ENCODE measurements at places on chromosomes 6 and 20.
A peak's percentile ranks its signal among the peaks of the same experiment; 100 is the strongest.

DNA sequence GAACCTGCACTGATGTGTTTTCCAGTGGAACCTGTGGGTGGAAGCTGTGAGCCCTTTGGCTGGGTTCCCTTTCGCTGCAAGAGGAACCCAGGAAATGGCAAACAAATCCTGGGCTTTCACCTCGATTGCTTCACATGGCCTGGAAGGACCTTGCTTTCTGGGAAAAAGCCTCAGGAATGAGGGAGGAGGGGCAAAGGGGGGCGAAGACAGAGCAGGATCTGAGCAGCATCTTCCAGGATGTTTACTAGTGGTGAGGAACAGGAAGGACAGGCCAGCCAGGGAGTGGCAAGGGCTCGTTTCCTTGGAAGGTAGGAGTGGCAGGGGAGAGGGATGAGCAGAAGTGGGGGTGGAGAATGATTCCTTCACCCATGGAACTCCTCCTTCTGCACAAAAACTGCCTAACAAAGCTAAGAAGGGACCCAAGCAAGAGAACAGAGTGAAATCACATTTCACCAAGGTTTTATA is 5.9 kb downstream of the SLC2A10 start:
- DNase-seq: peak; percentile 40
- no peaks in the 10 kb centered on the region for H3K27me3 ChIP-seq
- H3K4me3 ChIP-seq: no peak overlapping the region
- H3K27ac ChIP-seq: peak overlapping the region; percentile 23
- no peaks in the 10 kb centered on the region for H3K36me3 ChIP-seq

DNA sequence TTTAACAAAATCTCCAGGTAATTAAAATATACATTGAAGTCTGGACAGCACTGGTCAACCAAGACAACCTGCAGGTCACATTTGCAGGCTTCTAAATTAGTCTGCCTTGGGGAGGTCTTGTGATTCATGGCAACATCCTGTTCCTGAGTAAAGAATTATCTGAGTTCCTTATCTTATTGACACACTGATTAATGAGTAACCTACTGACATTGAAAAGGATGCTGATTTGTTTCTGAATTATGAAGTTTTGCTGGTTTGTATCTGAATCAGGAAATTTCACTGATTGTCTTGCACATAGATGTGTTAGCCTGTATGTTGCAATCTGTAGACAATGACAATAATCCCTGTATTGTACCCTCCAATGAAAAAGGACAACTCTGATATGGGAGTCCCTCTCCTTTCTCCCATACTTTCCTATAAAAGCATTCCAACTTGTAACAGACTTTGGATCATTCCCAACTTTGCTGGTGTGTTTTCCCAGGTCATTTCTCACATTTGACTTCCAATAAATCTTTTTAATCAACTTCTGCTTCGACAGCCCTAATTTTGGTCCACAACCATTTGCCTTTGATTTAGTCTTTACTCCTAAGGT is 80.0 kb downstream of the LAMP5 start:
- no peak overlapping the region for H3K4me3 ChIP-seq
- no peaks in the 10 kb centered on the region for H3K27me3 ChIP-seq
- H3K27ac ChIP-seq: no peak overlapping the region
- no peak for DNase-seq

DNA sequence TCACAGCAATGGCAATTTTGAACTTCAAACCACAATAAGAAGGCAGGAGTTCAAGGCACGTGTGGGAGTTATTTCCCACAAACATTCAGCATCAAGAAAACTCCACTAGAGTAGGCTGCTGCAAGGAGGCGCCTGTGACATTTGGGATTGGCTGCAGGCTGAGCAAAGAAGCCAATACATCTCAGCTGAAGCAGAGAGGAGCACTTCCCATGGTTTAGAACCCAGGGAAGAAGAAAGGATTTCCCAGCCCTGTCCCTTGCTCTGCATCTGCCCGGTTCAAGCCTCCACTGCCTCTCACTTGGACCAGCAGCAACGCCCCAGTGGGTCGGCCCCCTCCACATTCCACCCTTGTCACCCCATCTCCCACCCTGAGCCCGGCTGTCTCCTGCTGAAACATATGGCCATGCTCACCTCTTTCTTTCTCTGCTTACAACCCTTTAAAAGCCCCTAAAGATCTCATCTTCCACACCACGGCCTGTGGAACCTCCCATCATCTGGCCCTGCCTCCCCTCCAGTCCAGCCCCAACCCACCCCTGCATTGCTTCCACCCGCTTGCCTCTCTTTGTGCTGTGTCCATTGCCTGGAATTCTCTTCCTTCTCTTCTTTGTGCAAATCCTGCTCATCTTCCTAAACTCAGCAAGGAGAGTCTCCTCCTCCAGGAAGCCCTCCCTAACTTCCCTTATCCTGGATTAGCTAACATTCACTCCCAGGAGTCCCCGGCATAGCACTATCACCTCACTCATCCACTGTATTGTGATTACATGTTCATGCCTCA is 128.3 kb downstream of the ANKRD60 start:
- no peak for DNase-seq
- H3K4me3 ChIP-seq: no peak overlapping the region
- no peaks in the 10 kb centered on the region for H3K36me3 ChIP-seq
- no peak overlapping the region for H3K27ac ChIP-seq

DNA sequence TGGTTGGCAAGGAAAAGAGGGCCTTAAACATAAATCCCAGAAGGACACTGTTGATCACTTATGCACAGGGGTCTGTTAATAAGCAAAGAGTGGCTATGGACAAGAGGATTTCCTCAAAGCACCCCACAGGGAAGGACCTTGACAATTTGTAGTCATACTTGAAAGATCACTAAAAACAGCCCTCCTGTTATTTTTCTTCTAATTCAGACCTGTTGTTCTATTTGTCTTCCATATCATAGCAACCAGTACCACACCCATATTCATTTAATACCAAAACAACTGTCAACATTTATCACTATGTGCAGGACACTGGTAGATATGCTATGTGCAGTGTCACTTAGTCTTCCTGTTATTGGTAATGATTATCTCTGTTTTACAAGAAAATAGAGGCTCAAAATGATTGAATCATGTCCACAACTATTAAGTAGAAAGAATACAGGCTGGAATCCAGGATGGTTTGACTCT is 3.2 kb upstream of the DYNLRB1 start:
- H3K4me1 ChIP-seq: peaks cover 31% of the 10 kb centered on the region
- peak overlapping the region; percentile 80 for H3K27ac ChIP-seq

- DNase-seq: no peak
- H3K36me3 ChIP-seq: no peaks in the 10 kb centered on the region
- no peak overlapping the region for H3K4me3 ChIP-seq
- no peak overlapping the region for H3K27ac ChIP-seq
These were observed 2.6 kb upstream of the WFDC8 start for GRCh38 chr20:45581702-45582101.

- H3K27ac ChIP-seq: no peak overlapping the region
- H3K36me3 ChIP-seq: no peaks in the 10 kb centered on the region
- no peaks in the 10 kb centered on the region for H3K27me3 ChIP-seq
- H3K4me1 ChIP-seq: no peaks in the 10 kb centered on the region
- DNase-seq: no peak
These were observed 51.3 kb upstream of the THEMIS start for GRCh38 chr6:127952176-127952575.

GRCh38 chr20:51014797-51015722 is 7.8 kb downstream of the KCNG1 start:
- H3K4me1 ChIP-seq: no peaks in the 10 kb centered on the region
- H3K36me3 ChIP-seq: no peaks in the 10 kb centered on the region
- no peaks in the 10 kb centered on the region for H3K27me3 ChIP-seq
- DNase-seq: peak; percentile 12
- no peak overlapping the region for H3K4me3 ChIP-seq

GRCh38 chr20:34709044-34709830 is 5.1 kb downstream of the TP53INP2 start:
- H3K4me3 ChIP-seq: peak overlapping the region; percentile 78
- peak overlapping the region; percentile 98 for H3K27ac ChIP-seq
- no peaks in the 10 kb centered on the region for H3K36me3 ChIP-seq
- DNase-seq: peak; percentile 86
- H3K4me1 ChIP-seq: peaks cover 27% of the 10 kb centered on the region

- H3K27ac ChIP-seq: no peak overlapping the region
- peaks cover 40% of the 10 kb centered on the region for H3K36me3 ChIP-seq
- no peaks in the 10 kb centered on the region for H3K27me3 ChIP-seq
- no peak overlapping the region for H3K4me3 ChIP-seq
These were observed 12.1 kb downstream of the DDRGK1 start for GRCh38 chr20:3192226-3193015.

GRCh38 chr6:166563200-166563599 is 23.3 kb downstream of the RAMACL start:
- no peak overlapping the region for H3K27ac ChIP-seq
- no peaks in the 10 kb centered on the region for H3K4me1 ChIP-seq
- H3K36me3 ChIP-seq: no peaks in the 10 kb centered on the region

- no peaks in the 10 kb centered on the region for H3K4me1 ChIP-seq
- H3K27me3 ChIP-seq: no peaks in the 10 kb centered on the region
- no peaks in the 10 kb centered on the region for H3K36me3 ChIP-seq
- no peak overlapping the region for H3K27ac ChIP-seq
These were observed 28.1 kb upstream of the AKAP7 start for GRCh38 chr6:131107151-131107550.

DNA sequence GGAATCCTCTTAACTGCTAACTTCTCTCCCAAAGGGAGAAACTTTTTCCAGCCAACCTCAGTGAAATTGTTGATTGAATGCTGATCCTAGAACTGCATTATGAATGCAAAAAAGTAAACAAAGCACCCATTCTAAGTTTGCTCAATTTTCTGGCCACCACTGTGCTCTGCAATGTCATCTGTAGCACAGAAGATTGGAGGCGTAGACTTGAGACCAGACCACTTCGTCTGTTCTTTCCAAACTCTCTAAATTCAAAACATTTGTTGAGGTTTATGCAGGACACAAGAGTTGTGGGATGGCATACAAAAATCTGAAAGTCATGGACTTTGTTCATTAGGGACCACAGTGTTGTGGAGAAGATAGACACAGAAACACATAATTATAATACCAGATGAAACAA is 11.1 kb upstream of the TSPYL1 start:
- no peak overlapping the region for H3K4me3 ChIP-seq
- no peak for DNase-seq
- H3K27me3 ChIP-seq: no peaks in the 10 kb centered on the region
- H3K27ac ChIP-seq: no peak overlapping the region
- no peaks in the 10 kb centered on the region for H3K4me1 ChIP-seq
- H3K36me3 ChIP-seq: no peaks in the 10 kb centered on the region

GRCh38 chr6:56786256-56786655 is 143.6 kb upstream of the DST start:
- H3K4me3 ChIP-seq: no peak overlapping the region
- H3K4me1 ChIP-seq: no peaks in the 10 kb centered on the region
- H3K27me3 ChIP-seq: no peaks in the 10 kb centered on the region
- no peaks in the 10 kb centered on the region for H3K36me3 ChIP-seq

DNA sequence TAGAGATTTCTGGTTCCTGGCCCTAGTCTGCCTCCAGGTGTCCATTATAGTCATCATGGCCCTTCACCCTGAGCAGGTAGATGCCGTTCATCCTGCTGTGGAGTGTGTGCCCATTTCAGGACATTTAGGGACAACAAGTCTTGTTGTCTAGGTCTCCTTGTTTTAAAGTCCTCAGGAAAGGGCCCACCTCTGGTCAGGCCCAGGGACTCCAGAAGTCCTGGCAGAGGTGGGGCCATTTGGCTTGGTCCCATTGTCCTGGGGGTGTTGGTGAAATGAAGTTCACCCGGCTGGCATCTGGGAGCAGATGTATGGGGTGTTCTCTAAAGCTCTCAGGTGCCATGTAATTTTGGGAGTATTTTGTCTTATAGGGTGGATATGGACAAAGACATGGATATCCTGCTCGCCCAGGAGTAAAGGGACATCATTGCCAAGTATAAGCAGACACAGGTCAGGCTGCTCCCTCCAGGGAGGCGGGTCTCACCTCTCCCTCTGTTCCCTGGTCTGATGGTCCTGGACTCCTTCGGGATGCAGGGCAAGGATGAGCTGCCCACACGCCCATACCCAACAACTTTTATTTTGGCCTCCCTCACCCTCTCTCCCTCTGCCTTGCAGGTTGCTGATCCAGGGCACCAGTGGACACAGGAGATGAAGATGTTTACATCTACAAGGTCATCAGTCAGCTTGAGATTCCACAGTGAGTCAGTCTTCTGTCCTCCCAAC is 31.7 kb upstream of the MAS1L start:
- no peaks in the 10 kb centered on the region for H3K27me3 ChIP-seq
- H3K27ac ChIP-seq: no peak overlapping the region
- H3K4me1 ChIP-seq: no peaks in the 10 kb centered on the region
- DNase-seq: no peak
- H3K36me3 ChIP-seq: no peaks in the 10 kb centered on the region
- no peak overlapping the region for H3K4me3 ChIP-seq

- peaks cover 10% of the 10 kb centered on the region for H3K4me1 ChIP-seq
- no peak overlapping the region for H3K4me3 ChIP-seq
- H3K27me3 ChIP-seq: no peaks in the 10 kb centered on the region
- H3K27ac ChIP-seq: peak overlapping the region; percentile 46
- DNase-seq: peak; percentile 20
These were observed 48.8 kb upstream of the ZNF217 start for GRCh38 chr20:53642196-53643030.

DNA sequence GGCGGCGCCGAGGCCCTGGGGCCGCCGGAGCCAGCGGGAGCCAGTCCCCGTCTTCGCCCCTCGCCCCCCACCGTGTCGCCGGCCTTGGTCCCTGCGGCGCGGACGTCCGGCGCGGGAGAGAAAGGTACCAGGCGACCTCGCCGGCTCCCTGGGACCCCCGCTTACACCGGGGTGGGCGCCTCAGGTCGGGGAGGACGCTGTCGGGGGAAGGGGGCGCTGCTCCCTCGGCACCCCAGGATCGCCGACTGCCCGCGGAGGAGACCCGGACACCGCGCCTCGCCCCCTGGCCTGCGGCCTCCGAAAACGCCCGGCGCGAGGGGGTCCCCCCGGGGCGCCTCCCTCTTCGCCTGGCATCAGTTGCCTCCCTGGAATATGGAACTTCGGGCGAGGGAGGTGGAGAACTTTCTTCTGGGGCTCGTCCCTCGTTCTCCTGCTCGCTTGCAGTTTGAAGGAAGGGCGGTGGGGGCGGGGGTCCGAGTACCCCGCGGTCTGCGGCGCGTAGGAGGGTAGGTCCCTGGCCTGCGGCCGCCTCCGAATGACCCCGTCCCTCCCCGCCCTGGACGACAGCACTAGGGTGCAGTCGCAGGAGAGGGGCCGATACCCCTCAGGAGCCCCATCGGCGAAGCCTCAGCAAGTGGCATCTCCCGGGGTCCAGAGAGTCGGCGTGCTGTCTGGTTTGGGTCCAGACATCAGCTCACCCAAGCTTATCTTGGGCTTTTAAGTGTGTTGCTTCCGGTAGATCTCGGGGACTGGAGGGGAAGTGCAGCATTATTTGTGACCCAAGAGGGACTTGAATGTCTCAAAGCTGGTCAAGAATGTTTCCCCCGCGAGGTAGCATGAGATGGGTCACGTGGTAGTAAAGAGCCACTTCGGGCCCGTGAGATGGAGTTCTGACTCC is 549 bp downstream of the ANKRD6 start:
- H3K27ac ChIP-seq: peak overlapping the region; percentile 75
- peak overlapping the region; percentile 33 for H3K4me3 ChIP-seq
- peak; percentile 76 for DNase-seq

GRCh38 chr6:47952640-47953039 is 158.4 kb downstream of the PTCHD4 start:
- no peak overlapping the region for H3K4me3 ChIP-seq
- DNase-seq: no peak
- no peaks in the 10 kb centered on the region for H3K4me1 ChIP-seq
- H3K36me3 ChIP-seq: no peaks in the 10 kb centered on the region
- no peaks in the 10 kb centered on the region for H3K27me3 ChIP-seq

All from thyroid gland (tissue), 4 donors.